ENCODE measurements at places on chromosomes 3 and 15. TPM values are rescaled to one million over a fixed set of nuclear protein-coding genes. Genes with fewer than 3 reads are reported as not detected.

Gene TMEM108
- total RNA-seq, result 0.07 TPM

Gene ADAMTSL3
- not detected for total RNA-seq

Gene SLC6A1
- not detected for total RNA-seq

Gene SLC26A6
- total RNA-seq, result 34.5 TPM

Gene TMPRSS7
- total RNA-seq, result not detected

Gene COL6A5
- total RNA-seq, result not detected

Gene SPESP1
- 6.2 TPM for total RNA-seq

Gene KIAA1143
- total RNA-seq, result 27.5 TPM

Gene CFAP91
- total RNA-seq, result 0.03 TPM

Data from foreskin keratinocyte (primary cell).